ENCODE measurements at places on chromosomes 6 and 20.

DNA sequence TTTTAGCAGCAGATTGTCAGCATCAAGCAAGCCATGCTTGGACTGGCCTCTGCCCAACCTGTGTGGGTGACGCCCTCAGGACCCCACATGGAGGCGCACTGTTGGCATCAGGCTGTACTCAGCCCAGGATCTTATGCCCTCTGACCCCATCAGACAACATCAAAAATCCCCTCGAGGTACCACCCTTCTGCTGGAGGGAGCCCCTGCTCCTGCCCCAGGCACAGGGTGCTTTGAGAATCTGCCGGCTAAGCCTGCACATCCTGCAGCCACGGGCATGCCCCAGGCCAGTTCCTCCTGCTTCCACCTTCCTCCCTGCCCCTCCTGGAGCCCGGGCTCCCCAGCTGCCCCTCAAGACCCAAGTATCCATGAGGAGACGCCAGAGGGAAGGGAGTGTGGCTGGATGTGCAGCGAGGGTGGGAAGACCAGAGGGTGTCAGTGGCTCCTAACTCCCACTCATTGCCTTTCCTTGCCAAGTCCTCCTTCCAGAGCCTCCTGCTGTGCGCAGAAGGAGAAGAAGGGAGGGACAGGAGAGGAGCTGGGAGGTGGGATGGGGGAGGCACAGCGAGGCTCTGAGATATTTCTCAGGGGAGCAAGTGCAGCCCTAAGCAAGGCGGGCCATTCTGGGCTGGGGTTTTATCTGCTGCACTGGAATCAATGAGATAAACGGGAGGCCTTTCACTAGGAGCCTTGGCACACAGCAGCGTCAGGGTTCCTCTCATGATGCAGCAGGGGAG lies 77.4 kb upstream of the CST7 start:
- H3K4me1 ChIP-seq, result no peaks in the 10 kb centered on the region
- H3K27me3 ChIP-seq, result no peaks in the 10 kb centered on the region
- H3K27ac ChIP-seq, result no peak overlapping the region
- DNase-seq, result no peak
- H3K36me3 ChIP-seq, result no peaks in the 10 kb centered on the region

- H3K27ac ChIP-seq, result peak overlapping the region; percentile 96
- no peaks in the 10 kb centered on the region for H3K27me3 ChIP-seq
- peaks cover 45% of the 10 kb centered on the region for H3K4me1 ChIP-seq
- peaks cover 52% of the 10 kb centered on the region for H3K36me3 ChIP-seq
- DNase-seq, result no peak
- H3K4me3 ChIP-seq, result no peak overlapping the region
Observed at GRCh38 chr6:33432546-33432945, 12.7 kb downstream of the SYNGAP1 start.

GRCh38 chr20:31605031-31605901 lies at the start of gene ID1:
Gene ID1 (plus strand): TSS chr20:31605289. CDS start chr20:31605388, 99 bp downstream.
- no peaks in the 10 kb centered on the region for H3K36me3 ChIP-seq
- DNase-seq, result peak; percentile 90
- H3K27me3 ChIP-seq, result peaks cover 13% of the 10 kb centered on the region
- H3K4me1 ChIP-seq, result peaks cover 23% of the 10 kb centered on the region
- peak within 1 kb of the TSS; percentile 98 for H3K4me3 ChIP-seq

DNA sequence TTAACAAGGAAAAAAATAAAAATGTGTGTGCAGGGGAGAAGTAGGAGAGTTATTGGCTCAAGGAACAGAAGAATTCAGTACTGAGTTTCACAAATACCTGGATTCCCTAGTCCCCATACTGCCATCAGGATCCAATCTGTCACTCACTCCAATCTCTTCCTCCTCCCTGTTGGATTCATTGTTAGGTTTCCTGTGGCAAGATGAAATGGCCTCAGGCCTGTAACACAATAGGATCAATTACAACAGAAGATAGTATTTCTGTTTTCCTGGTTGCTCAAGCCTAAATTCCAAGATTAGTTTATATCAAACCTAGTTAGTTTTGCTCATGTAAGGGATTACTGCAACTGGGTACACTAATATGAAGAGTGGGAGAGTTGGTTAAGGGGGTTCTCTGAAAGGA lies 24.4 kb downstream of the HCRTR2 start:
- DNase-seq, result no peak
- no peak overlapping the region for H3K4me3 ChIP-seq

DNA sequence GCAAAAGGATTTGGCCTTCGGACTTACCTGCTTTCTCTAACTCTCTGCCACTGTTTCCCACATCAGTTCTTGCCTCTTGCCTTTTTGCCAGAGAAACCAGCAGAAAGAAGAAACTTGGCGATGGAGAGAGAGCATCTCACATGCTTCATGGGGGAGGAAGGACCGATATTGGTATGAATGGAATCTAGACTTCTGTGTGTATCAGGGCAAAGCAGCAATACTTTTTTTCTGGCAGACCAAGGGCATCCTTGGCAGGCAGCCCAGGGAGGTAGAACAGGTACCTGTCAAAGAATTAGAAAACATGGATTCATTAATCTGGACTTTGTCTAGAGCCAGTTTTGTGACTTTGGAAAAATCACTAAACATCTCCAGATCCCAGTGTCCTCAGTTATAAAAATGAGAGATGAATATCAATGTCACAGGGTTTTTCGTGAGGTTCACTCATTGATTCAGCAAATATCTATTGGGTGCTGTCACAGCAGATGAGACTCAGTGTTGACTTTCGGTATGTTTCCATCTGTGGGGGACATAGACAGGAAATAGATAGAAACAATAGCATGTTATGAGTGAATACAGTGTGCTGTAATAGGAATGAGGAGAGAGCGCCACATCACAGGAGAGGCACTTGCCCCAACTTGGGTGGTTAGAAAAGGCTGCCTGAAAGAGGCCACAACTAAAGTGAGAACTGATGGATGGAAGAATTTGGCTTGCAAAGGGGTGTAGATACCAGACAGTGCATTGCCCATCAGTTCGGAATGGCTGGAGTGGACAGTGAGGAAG lies 114.1 kb downstream of the CD83 start:
- no peak overlapping the region for H3K27ac ChIP-seq
- no peak for DNase-seq
- H3K4me3 ChIP-seq, result no peak overlapping the region
- no peaks in the 10 kb centered on the region for H3K36me3 ChIP-seq

- H3K4me1 ChIP-seq, result no peaks in the 10 kb centered on the region
- no peak for DNase-seq
- no peak overlapping the region for H3K27ac ChIP-seq
- no peaks in the 10 kb centered on the region for H3K36me3 ChIP-seq
- no peaks in the 10 kb centered on the region for H3K27me3 ChIP-seq
- H3K4me3 ChIP-seq, result no peak overlapping the region
Observed at GRCh38 chr20:41786158-41786557, 168.0 kb upstream of the CHD6 start.

DNA sequence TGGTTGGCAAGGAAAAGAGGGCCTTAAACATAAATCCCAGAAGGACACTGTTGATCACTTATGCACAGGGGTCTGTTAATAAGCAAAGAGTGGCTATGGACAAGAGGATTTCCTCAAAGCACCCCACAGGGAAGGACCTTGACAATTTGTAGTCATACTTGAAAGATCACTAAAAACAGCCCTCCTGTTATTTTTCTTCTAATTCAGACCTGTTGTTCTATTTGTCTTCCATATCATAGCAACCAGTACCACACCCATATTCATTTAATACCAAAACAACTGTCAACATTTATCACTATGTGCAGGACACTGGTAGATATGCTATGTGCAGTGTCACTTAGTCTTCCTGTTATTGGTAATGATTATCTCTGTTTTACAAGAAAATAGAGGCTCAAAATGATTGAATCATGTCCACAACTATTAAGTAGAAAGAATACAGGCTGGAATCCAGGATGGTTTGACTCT lies 3.2 kb upstream of the DYNLRB1 start:
- no peaks in the 10 kb centered on the region for H3K4me1 ChIP-seq
- DNase-seq, result no peak
- H3K36me3 ChIP-seq, result peaks cover 4% of the 10 kb centered on the region
- H3K4me3 ChIP-seq, result no peak overlapping the region
- no peak overlapping the region for H3K27ac ChIP-seq

All from neuronal stem cell (in vitro differentiated cells).